Hippocampal formation (tissue), 2 donors: ENCODE measurements at places on chromosomes 7 and 10.

GRCh38 chr10:1737222-1738061, at the start of gene ADARB2:
ADARB2 (minus strand) TSS chr10:1737525.
- DNase-seq = peak; percentile 72

DNA sequence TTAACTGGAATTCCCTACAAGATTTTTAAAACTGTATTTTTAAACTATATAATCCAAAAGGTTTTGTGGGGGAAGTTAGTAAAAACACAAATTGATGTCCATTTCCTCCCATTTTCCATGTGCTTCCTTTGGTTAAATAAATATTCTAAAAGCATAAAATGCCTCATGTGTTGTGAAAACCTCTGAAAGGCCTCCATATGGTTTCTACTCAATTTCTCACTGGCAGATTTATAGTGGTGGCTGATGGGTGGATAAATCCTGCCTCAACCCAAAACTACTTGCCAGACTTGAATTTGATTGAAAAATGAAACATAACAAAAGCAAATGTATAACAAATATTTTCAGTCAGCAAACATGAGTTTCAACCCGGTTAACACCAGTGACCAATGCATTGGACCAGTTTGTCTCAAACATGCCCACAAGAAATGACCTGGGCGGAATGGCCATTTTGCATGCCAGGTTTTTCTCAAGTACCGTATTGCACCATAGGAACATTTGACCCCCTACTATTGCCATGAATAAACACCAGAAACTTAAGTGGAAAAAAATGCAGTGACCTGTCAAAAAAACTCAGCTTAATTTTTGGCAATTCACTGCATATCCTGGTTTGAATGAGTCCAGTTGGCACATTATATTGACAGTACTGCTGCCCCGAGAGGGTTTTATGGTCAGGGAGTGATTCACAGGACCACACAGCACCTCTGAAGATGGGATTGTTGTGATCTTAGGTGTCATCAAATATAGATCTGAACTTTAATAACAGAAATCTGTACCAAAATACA, 454.6 kb upstream of the ANKRD30A start:
- no peak for DNase-seq

DNA sequence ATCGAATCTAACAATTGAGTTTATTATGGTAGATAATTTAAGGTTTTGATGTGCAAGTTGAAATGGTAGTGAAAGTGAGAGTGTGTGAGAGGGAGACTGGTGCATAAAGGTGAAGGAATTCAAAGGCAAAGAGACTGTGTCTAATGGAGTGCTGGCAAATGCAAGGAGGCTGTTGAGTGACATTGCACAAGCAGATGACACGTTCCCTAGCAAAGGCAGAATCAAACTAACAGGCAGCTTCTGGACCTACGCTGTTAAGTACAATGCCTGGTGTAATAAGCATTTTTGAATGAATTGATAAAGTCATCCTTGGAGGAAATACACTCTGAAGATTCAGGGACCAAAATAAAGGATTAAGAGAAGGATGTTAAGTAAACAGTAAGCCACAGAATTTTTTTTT, 11.7 kb upstream of the GPR141 start:
- no peak for DNase-seq

GRCh38 chr7:774161-775109, 47.4 kb upstream of the PRKAR1B start:
- DNase-seq = no peak

- DNase-seq = no peak
Observed at GRCh38 chr10:126854726-126855495, 50.3 kb upstream of the DOCK1 start.

DNA sequence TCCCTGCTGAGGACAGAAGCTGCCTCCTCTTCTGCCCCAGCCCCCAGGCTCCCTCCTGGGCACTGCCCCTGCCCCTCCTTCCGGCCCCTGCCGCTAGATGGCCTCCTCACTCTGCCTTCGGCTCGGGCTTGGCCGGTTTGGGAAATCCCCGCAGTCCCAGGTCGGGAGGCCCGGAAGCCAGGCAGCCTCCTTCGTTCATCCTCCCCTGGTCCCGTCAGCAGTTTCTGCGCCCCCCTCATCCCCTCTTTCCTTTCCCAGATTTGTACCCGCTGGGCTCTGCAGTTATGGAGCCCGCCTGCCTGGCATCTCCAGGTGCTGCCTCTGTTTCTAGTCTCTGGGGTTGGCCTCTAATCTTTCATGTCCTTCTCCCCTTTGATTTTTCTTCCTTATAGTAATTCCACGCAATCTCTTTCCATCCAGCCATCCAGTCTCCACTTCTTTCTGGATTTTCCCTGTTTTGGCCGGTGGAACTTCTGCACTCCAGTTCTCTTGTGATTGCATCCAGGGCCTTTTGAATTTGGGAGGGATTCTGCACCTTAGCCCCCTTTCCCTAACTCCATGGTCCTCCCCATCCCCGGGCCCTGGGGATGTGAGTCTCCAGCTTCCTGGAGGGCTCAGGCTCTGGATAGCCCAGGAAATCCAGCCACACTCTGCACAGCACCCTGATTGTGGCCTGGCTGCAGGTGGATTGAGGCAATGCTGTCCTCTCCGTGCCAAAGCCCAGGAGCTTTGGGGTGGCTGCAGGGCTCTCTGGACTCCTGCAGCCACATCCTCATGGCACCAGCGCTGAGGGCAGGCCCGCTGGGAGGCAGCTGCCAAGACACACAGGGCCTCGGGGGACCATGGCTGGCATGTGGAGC, 3.3 kb upstream of the SHH start:
- DNase-seq = no peak

- DNase-seq = no peak
Observed at GRCh38 chr7:33143996-33144718, 14.8 kb downstream of the BBS9 start.
